ENCODE measurements at places on chromosomes 4 and X.

- no peak for DNase-seq
These were observed 256.4 kb upstream of the GRID2 start for GRCh38 chr4:92047209-92047875.

DNA sequence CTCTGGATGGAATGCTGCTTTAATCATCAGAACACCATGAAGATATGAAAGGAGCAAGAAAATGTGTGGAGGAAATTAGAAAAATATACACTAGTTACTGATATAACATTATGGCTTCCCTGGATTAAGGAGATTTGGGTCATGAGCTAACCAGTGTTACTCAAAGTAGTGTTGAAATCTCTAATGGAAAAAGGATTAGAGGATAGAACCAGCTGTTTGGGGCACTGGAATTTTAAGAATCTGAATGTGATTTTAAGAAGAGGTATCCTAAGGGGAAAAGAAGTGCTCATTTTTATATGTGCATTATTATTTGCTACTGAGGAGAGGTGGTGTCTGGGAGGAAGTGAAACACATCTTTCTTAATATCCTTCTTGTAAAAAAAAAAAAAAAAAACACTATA is 164.1 kb upstream of the PPARGC1A start:
- DNase-seq, result no peak

- DNase-seq, result no peak
These were observed 93.3 kb downstream of the PRDM5 start for GRCh38 chr4:120829113-120829831.

DNA sequence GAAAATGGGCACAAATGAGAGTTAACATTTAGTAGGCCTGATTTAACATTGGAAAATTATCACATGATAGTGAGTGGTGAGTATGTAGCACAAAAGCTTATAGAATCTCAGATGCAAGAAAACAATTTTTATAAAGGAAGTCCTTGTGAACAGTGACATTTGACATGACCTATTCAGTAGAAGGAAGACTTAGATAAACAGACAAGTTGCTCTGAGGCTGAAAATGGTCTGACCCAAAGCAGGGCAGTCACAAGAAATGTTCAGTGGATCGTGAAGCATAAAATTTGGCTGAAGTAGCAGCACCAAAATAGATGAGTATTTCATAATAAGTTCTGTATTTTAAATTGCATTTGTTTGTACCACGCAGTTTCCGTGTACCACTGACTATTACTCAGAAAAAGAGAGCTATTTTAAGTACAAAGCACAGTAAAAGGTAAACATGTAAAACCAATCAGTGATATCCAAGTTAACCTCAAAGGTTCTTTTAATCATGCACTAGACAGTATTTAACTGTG is 605.7 kb upstream of the PABPC4L start:
- DNase-seq, result no peak

- no peak for DNase-seq
These were observed 167.5 kb upstream of the PDE5A start for GRCh38 chr4:119795986-119796578.

DNA sequence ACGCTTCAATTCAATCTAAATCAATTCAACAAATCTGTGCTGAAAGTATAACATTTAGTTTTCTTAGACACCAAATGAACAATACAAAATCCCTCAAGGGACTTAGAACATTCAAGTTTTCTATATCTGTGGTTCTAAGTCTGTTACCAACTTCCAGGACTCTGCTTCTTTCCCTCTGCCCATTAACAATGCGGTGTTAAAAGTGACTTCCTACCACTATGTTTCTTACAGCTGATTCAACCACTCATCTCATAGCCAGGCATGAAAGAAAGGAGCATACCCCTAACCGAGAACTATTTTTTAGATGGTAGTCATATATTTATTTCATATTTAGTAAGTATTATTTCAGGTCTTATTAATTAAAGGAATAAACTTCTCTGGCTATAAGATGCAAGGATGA is 38.9 kb downstream of the PPA2 start:
- DNase-seq, result no peak

- no peak for DNase-seq
These were observed 22.9 kb upstream of the SOWAHD start for GRCh38 chrX:119735467-119735866.

DNA sequence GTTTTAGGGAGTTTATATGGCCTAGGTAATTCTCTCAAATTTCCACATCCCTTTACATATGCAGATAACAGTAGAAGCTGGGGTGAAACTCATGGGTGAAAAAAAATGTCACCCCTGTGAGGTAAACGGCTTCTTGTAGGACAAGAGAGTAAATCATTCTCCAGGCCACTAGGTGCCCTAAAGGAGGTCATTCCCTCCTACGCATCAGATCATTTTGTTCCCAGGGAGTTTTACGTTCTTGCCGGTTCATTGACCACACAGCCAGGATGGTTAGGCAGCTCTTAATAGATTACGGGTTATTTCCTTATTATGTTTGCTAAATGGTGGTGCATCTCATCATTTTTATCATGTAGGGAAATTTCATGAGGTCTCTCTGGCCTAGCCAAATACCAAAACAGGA is 225.8 kb upstream of the NOCT start:
- DNase-seq, result no peak

DNA sequence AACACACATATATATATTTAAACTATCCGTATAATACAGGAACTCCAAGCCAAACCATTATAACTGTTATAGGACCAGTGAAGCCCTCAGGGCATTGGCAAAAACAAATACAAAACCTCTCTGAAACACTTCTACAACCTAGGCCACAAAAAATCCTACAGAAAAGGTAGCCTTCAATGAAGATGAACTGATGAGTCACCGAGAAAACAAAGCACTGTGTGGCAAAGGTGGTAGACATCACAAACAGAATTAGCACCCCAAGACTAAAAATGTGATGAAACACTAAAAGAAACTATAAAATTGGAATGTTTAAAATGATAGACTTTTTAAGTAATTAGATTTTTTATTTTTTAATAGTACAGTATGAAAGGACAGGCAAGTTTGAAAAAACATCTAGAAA is 5.5 kb upstream of the HSPA4L start:
- DNase-seq, result no peak

DNA sequence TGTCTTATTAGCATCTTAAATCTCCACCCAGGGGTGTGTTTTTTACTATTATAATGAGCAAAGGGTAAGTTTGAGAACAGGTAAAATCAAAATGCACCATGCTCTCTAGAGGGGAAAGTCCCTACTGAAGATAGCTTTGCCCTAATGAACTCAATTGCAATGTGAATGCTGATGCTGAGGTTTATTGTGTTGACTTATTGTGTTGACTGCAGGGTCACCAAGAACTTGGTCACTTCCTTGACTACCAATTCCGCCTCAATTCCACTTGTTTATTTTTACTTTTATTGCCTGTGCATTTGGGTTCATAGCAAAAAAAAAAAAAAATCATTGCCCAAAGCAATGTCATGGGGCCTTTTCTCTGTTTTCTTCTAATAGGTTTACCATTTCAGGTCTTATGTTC is 67.7 kb upstream of the SRD5A3 start:
- DNase-seq, result no peak

GRCh38 chrX:149298111-149298510 is 207.0 kb downstream of the IDS start:
- no peak for DNase-seq

DNA sequence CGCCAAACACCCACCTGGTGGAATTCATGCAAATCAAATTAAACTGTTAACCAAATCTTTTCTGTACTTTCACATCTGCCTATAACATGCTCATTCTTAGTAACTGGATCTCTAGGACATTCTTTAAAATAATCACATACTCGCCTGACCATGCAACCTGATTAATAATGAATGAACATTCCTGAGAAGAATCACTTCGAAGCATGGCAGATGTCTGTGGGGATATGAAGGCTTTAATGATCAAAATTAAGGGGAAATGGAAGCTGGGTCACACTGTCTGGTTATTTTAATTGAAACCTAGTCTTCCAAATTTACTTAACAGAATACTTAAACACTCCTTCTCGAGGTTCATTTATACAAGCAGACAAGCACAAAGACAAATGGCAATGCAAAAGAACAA is 44.2 kb downstream of the MID1 start:
- no peak for DNase-seq

DNA sequence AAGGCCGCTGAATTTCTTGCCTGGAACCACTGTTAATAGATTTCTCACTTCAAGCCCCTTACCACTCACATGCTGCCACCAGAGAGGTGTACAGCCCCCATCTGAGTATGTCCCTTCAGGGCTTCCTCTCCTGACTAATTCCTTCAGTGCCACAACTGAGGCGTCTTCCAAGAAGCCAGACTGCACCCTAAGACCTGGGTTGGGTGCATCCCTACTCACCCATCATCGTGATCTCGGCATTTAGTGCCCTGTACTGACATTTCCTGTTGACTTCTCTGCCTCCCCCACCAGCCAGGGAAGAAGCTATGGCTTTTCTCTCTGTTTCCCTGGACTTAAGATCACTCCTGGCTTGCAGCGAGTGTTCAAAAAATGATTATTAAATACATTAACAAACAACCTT is 40.4 kb upstream of the MAP3K15 start:
- no peak for DNase-seq

DNA sequence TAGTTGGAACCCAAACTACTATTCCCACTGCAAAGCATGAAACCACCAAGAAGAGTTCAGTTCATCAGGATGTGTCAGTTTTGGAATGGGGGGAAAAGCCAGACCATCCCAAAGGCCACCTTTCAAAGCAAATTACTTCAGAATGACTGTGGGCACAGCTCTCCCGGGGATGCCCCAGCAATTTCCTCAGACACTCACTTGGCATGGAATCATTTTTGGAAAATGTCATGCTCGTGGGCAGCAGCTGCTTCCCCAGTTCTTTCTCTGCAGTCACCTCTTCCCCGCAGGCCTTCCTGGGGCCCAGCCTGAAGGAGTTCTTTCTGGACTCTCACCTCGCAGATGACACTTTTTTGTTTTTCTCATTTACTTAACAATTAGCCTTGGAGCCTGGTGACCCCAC is 350.3 kb downstream of the NR3C2 start:
- DNase-seq, result no peak

- no peak for DNase-seq
These were observed 38.9 kb downstream of the DDX60L start for GRCh38 chr4:168441412-168441811.

GRCh38 chr4:141329174-141329569 is 108.5 kb downstream of the ZNF330 start:
- no peak for DNase-seq

- DNase-seq, result no peak
These were observed 355.7 kb upstream of the GNPDA2 start for GRCh38 chr4:45082101-45082500.

GRCh38 chr4:153398713-153399112 is 54.2 kb downstream of the MND1 start:
- DNase-seq, result no peak

DNA sequence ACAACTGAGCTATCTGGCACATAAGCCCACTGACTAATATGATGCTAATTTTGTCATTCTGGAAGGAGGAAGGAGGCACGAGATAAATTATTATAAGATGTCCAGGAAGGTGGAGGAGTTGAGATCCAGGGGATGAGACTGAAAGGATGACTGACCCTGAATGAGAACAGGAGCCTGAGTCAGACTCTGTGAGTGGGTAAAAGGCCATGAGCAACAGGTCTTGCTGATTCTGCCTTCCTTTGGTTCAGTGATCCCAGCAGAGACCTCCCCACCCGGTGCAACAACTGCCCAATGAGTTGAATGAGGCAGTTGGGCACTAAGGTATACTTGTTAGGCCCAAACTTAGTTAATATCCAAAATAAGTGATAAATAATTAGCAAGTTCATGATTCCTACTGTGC is 238.1 kb upstream of the GPC4 start:
- no peak for DNase-seq

DNA sequence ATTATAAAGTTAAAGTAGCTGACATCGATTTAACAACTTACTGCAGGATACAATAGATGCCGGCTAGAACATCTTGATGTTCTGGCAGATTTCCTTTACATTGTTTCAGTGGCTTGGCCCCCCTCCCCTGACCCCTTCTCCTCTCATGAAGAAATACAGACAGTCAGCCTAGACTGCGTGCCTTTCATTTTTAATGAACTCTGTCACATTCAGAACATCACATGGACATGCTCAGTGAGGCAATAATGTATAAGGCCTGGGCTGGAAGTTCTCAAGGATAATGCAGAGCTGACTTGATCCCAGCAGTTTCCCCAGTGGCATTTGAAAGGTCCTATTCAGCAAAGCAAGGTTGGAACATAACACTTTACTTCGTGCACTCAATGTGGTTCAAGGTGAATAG is 239.2 kb downstream of the ANK2 start:
- DNase-seq, result no peak

- DNase-seq, result peak; percentile 84
These were observed 32.5 kb upstream of the TLR2 start for GRCh38 chr4:153651587-153651986.

DNA sequence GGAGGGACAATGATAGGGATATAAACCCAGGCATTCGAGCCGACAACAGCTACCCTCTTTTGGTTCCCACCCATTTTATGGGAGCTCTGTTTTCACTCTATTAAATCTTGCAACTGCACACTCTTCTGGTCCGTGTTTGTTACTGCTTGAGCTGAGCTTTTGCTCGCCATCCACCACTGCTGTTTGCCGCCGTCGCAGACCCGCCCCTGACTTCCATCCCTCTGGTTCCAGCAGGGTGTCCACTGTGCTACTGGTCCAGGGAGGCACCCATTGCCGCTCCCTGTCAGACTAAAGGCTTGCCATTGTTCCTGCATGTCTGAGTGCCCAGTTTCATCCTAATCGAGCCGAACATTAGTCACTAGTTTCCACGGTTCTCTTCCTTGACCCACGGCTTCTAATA is 1170.5 kb upstream of the PABPC4L start:
- no peak for DNase-seq

GRCh38 chr4:101790521-101791181 is at the start of gene BANK1:
Gene BANK1, plus strand, starts transcription at chr4:101790730. Its CDS starts 151 bp downstream, at chr4:101790881.
- peak; percentile 84 for DNase-seq

DNA sequence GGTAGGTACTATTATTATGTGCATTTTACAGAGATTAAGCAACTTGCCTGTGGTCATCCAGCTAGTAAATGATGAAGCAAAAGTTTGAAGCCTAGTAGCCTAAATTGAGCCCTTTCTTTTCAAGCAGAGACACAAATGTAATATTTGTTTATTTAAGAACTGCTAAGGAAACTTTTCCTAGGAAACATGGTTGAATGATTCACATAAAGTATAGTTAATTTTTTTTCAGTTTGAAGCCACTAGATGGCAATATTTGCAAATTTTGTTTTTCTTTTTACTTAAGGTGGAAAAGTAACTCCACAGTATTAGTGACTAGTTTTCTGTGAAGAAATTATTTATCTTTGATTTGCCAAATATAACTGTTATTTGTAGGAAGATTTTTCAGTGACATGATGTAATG is 52.8 kb upstream of the ANKRD17 start:
- peak; percentile 34 for DNase-seq

DNA sequence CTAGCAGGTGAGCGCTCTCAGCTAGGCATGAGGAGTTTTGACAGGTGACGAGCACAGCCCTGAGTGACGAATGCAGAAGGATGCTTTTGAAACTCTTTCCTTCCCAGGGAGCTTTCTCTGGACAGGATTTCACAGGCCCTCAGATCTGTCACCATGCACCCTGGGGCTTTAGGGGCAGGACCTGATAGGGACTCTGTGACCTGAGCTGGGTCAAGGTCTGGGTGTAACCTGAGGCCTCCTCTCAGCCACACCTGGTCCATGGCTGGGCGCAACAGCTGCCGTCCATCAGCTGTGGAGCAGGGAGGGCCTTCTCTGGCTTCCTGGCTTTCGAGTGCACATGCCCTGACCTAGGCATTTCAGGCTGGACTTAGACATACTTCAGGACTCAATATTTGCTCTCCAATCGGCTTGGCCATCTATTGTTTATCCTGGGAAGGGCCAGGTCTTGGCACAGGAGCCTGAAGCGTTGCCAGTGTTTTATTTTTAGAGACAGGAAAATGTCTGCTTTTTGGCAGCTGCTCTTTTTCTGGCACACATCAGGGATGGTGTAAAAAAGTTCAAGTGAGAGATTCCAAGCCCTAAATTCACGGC is 56.4 kb downstream of the C4orf51 start:
- DNase-seq, result no peak

Measured in common myeloid progenitor, CD34-positive (primary cell).